ELF-1 (cell line): ENCODE measurements at places on chromosomes 2 and 18.

- peak; percentile 2 for DNase-seq
Measured at GRCh38 chr2:20153131-20153851, 71.6 kb downstream of the SDC1 start.

- peak; percentile 29 for DNase-seq
Measured at GRCh38 chr18:46343931-46344372, 239.8 kb downstream of the HAUS1 start.

DNA sequence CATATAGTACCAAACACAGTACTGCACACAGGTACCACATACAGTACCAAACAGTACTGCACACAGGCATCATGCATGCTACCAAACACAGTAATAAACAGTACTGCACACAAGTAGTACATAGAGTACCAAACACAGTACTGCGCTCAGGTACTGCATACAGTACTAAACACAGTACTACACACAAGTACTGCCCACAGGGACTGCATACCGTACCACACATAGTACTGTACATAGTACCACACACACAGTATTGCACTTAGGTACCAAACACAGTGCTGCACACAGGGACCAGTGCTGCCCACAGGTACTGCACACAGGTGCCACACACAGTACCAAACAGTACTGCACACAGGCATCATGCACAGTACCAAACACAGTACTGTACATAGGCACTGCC lies 74.9 kb downstream of the ZNF236 start:
- DNase-seq = no peak

DNA sequence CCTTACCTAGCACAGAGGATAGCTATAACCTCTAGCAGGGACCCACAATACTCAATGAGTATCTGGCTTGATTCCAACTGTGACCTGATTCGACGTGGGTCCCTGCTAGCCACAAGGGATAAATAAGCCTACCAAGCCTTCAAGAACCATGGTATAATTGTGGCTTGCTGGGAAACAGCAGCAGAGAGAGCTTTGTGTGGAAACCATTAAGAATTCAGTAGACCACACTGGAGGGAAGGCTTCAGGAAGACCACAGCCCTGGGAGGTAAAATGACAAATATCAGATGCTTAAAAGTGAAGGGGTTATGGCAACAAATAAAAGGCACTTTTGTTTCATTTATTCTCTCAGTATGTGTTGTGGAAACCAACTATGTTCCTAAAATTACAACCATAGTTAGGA lies 82.6 kb upstream of the WIPF1 start:
- no peak for DNase-seq

GRCh38 chr18:56565551-56566345 lies 72.6 kb downstream of the TXNL1 start:
- DNase-seq = peak; percentile 44

DNA sequence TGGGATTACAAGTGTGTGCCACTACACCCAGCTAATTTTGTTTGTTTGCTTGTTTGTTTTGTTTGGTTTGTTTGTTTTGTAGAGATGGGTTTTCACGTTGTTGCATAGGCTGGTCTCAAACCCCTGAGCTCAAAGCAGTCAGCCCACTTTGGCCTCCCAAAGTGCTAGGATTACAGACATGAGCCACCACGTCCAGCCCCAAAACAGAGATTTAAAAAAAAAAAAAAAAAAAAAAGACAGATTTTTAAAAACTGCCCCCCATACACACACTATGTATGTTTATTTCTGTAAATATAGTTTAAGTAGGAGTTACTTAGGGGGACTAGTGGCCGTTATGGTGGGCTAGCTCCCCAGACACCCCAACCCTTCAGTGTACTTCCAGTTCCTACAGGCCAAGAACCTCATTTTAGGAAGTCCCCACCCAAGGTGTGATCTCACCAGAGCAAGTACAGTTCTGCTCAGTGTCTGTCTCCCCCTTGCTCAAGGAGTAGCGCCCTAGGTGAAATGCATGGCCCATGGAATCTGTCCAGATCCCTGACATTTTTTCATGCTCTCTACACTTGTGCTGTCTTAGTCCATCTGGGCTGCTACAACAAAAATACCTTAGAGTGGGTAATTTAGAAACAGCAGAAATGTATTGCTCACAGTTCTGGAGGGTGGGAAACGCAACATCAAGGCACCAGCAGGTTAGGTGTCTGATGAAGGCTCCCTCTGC lies 1.6 kb upstream of the TMBIM1 start:
- DNase-seq = no peak

- DNase-seq = no peak
Measured at GRCh38 chr2:95525294-95526035, 40.9 kb upstream of the TRIM43B start.

- DNase-seq = no peak
Measured at GRCh38 chr2:176284461-176285049, 15.3 kb downstream of the MTX2 start.

DNA sequence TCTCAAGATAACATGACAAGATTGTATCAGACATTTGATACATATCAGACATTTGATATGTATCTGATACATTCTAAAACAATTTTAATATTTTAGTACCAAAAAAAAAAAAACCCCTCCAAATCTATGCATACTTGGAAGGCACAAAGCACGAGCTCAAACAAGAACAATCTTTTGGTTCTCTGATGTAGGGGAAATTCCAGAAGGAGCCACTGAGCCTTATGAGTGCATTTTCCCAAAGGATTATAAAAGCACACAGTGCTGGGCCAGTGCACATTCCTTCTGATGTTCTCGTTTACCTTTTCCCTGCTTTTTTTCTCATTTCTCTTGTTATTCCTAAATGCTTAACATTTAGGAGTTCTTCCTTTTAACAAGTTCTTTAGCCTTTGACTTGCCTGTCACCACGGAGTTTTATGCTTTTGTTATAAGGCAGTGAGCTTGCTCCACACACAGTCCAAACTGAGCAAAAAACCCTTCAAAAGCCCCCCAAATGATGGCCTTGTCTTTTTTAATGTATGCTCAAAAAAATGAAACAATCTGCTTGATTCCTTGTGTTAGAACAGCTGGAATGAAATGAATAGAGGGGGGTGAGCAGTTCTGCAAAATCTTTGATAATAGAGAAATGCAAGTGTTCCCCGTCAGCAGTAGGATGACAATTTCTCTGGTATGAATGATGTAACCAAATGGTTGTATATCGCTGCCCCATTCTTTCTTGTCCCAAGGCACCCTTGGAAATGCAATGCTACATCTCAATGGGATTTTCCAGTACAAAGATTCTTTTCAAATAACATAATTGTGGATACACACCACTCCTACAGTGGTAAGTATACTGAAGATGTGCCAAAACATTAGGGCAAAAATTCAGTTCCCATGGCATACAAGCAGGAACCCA lies 597.2 kb upstream of the ZEB2 start:
- DNase-seq = no peak

- no peak for DNase-seq
Measured at GRCh38 chr2:46032161-46032813, 264.9 kb upstream of the EPAS1 start.

- DNase-seq = no peak
Measured at GRCh38 chr2:51031021-51031780, 731 bp downstream of the NRXN1 start.

DNA sequence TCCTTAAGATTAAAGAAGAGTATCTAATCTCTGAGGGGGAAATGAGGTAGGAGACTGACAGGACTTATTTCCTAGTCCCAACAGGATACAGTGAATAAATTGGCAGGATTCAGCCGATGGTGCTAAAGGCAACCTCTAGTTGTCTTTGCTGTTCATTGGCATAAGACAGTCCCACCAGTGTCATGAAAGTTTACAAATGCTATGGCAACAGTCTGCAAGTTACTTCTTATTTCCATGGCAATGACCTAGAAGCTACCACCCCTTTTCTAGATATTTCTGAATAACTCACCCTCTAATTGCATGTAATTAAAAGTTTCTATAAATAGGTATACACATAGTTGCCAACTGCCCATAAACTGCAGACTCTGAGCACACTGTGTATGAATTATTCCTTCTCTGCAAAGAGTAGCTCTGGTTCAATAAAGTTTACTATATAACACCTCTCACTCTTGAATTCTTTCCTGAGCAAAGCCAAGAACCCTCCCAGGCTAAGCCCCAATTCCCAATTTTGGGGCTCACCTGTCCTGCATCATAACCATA lies 172.7 kb upstream of the LRATD1 start:
- no peak for DNase-seq

- DNase-seq = peak; percentile 44
Measured at GRCh38 chr2:43344868-43345373, 118.5 kb upstream of the ZFP36L2 start.

GRCh38 chr18:35577045-35577848 lies 4.3 kb upstream of the GALNT1 start:
- DNase-seq = no peak

- no peak for DNase-seq
Measured at GRCh38 chr2:38483776-38484501, 106.9 kb upstream of the ATL2 start.

DNA sequence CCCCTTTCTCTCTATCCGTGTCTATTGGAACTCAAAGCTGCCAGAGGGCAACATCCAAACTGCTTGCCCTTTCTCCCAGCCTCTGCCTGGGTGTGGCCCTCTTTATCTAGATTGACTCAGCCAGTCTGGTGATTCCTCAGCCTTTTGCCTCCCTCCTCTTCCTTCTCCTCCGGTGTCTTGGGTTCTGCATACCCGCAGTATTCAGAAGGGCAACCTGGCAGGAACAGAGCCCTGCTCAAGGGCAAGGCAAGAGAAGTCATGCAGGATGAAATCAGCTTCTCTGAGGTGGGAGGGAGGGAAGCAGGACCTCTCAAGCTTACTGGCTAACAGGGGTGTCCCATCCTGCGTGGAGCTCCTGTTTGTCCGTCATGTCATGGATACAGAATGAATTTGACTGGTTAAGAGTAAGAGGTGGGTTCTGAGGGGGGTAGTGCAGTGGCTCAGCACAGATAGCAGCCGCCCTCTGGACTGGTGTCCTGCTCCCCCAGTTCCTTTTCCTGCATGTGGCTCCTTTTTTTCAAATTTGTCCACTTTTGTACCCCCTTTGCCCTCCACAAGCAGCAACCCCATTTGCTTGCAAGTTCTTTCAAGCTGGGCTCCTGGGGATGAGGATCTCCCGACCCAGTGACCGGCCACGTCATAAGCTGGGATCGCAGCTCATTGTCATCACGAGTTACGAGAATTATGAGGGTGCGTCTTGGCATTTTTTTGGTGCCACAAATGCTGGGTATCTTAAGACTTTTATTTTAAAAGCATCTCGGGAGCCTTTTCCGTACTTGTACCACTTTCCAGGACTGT lies 154.1 kb downstream of the FHOD3 start:
- DNase-seq = no peak

GRCh38 chr2:43472527-43473194 lies 123.2 kb downstream of the THADA start:
- DNase-seq = no peak

DNA sequence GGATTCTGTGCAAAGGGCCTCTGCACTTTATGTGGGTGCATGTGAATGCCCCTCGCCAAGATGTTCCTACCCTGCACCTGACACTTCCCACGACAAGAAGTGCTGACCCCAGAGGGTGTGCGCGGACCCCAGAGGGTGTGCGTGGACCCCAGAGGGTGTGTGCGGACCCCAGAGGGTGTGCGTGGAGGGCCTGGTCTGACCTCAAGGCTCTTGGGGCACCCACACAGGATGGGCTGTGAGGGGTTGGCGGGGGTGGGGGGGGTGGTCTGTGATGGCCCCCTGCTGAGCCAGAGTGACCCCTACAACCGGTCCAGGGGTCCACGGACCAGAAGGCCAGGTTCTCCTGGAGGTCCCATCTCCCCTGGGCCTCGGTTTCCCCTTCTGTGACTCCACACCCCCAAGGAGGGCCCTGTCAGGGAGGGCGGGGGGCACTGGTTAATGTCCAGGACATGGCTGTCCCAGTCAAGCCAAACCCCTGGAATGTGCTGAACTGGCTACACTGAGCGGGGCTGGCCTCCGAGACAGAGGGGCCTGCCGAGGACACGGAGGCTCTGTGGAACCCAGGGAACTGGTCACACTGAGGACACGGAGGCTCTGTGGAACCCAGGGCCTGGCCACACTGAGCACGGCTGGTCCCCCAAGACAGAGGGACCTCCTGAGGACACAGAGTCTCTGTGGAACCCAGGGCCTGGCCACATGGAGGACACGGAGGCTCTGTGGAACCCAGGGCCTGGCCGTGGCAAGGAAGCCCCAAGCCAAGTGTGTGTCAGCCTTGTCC lies 3.1 kb downstream of the NEU4 start:
- DNase-seq = no peak

GRCh38 chr18:7002107-7002506 lies 115.5 kb downstream of the LAMA1 start:
- no peak for DNase-seq

- DNase-seq = no peak
Measured at GRCh38 chr18:49884959-49885358, 71.6 kb upstream of the ACAA2 start.

DNA sequence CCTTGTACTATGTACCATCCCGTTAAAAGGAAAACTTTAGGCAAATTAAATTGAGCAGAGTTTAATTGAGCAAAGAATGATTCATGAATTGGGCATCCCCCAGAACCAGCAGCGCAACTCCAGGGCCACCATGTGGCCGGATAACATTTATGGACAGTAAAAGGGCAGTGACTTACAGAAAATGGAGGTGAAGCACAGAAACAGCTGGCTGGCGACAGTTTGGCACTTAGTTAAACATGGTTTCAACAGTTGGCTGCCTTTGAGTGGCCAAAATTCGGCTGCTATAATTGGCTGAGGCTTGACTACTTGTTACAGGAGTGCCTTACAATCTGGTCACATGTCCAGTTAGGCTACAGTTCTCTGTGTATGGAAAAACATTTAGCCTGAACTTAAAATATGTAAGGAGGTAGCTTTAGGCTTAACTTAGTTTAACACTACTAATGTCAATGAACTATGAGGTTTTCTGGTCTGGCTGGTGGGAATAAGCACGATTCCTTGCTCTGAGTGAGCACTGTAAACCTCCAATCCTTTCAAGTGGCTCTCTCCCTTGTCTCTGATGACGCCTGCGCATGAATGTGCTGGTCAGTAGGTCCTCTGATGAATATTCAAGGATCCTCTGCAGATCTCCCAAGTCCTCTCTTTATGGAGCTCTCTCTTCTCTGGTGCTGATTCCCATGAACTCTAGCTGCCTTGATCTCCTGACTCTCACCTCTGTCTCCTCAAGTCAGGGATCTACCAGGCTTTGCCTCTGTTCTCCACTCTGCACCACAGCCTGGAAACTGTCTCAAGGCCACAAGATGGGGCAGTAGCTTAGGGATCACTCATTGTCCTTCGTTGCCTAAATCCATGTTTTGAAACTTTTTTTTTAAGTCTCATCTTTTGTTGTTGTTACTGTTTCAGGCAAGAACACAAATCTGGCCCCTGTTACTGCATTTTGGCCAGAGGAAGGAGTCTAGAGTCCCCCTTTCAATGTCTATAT lies 24.4 kb upstream of the RAB31 start:
- DNase-seq = peak; percentile 47

DNA sequence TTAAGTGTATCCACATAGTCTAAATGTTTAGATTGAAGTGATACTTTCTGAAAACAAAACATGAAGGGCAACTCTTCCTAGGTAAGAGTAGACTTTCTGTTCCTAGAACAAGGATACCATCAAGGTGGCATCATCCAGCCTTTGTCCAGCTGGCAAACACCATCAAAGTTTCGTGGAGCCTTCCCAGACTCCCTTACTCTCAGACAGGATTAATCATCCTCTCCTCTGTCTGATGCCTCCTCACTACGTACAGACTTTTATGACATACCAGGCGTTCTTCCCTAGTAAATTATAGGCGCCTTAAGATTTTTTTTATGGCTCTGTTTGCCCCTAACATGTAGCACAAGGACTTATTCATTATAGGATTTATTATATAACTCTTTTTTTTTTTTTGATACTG lies 29.4 kb upstream of the ASNSD1 start:
- DNase-seq = no peak
